Activated naive CD4-positive, alpha-beta T cell treated with Interleukin-2 at 50 U/mL for 16 hours (primary cell): ENCODE measurements at places on chromosomes 2 and 18.

- no peak for DNase-seq
These were observed 208.7 kb downstream of the LOXHD1 start for GRCh38 chr18:46448347-46448746.

DNA sequence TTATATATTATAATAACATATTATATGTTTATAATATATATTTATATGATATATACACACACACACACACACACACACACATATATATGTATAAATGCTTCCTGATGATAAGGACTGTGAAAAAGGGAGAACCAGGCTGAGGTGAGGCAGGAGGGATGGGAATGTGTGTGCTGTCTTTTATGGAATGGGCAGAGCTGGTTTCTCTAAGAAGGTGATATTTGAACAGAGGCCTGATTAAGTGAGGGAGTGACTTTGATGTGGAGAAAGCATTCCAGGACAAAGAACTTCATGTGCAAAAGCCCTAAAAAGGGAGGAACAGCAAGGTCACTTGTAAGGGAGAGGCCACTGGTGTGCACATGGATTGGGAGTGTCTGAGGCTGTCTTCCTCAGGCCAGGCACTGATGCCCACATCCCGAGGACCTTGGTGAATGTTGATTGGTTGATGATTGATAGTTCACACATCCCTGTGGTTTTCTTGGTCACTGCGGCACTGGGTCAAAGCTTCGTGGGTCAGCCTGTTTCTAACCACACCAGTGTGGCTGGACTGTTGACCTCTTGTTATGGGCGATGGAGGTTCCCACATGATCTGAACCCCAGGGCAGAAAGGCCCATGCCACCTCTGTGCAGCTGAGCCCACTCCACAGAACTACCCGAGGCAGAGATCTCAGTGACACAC is 196.9 kb downstream of the MYCN start:
- DNase-seq, result no peak

DNA sequence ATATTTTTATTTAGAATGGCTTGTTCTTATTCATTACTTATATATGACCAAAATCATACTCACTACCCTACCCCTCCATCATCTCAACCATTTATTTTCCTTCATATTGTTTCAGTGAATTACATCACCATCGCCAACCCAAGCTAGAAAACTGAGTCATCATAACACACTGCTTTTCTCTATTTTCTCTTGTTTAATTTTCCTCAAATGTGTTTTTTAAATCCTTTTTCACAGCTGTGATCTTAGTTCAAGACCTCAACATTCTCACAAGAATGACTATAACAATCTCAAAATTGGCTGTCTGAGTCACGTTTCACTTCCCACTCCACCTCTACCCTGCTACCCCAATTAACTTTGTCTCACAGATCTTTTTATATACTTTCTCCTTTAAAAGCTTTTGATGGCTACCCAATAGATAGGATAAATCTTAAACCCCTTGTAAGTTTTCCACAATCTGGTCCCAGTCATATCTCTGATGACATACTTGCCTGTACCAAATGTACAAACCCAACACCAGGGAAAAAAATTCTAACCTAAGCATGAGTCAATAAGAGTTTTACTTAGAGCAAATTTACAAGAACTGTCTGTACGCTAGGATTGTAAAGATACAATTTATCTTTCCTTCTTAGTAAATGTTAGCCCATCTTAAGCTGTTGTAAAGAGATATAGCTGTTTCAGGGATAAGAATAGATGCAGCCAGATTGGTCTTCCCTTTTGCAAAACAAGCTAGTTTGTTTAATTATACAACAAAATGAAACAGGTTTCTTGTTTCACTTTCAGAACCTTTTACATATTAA is 635.1 kb upstream of the SLC39A10 start:
- DNase-seq, result no peak

DNA sequence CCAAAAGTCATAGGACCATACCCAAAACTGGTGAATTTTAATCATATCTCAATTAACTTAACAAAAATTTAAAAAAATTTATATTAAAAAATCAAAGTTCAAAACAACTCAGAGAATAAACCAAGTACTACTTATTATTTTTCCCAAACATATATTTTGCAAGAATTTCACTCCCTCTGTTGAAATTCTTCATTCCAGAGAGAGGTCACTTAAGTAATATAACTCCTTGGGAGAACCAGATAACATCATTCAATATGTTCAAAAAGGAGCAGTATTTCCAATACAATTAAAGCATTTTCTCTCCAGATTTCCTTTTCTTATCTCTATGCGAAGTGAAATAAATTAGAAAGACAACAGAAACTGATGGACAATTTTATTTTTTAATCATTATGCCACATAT is 165.9 kb upstream of the RND3 start:
- no peak for DNase-seq

GRCh38 chr2:136070913-136071312 is 47.0 kb downstream of the CXCR4 start:
- DNase-seq, result no peak

DNA sequence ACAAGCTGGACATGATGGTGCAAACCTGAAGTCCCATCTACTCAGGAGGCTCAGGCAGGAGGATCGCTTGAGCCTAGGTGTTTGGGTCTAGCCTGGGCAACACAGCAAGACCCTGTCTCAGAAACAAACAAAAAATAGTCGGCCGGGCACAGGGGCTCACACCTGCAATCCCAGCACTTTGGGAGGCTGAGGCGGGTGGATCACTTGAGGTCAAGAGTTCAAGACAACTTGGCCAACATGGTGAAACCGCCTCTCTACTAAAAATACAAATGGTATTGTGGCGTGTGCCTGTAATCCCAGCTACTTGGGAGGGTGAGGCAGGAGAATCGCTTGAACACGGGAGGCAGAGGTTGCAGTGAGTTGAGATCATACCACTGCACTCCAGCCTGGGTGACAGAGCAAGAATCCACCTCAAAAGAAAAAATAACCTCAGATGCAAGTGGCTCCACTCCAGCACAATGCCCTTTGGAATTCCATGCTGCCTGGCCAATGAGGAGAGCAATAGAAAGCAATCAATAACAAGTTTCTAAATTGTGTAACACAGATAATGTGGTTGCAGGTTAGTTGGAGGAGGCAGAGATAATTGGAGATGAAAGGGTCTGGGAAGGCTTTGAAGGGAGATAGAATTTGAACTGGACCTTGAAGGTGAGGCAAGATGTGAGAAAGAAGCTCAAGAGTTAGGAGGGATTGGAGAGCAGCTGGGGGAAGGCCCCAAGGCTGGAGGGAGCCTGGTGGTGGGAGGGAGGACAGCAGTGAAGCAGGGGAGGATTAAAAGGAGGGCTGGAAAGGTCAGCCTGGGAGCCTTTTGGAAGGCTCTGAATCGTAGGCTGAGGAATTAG is 6.0 kb downstream of the TTC31 start:
- no peak for DNase-seq

DNA sequence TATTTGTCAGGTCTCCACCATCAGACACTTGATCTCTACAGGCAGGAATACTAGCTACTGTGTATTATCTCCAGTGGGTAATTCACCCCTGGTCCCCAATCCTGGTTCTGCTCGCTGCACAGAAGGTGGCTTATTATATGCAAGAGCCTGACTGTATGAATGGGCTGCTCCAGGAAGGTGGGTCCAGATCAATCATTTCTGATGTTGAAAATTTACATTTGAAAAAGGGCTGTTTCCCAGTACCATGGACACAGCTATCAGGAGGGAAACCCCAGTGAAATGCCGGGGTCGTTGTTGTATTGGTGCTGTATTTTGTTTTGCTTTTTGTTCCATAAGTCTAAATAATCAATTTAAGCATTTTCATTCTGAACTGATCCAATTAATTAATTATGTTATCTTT is 367.6 kb downstream of the RND3 start:
- DNase-seq, result no peak

DNA sequence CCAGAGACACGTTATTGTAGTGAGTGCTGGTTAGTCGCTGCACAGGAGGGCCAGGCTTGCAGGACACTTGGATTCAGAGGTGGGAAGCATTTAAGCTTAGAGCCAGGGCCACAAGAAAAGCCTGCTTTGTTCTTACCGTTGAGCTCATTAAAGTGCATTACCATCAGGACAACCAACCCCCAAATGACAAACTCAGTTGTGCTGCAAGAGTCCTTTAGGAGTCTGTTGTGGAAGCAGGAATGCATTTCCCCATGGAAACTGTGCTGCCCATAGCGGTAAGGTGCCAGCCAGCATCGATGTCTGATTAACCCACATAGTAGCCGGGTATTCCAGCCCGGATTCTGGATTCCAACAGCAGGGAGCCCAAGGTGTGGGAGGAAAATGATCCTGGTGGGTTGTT is 23.4 kb upstream of the REEP1 start:
- DNase-seq, result no peak

- DNase-seq, result no peak
These were observed 102.1 kb downstream of the MYOM1 start for GRCh38 chr18:3117493-3118192.

GRCh38 chr2:147045113-147045512 is 799.7 kb upstream of the ACVR2A start:
- peak; percentile 58 for DNase-seq

DNA sequence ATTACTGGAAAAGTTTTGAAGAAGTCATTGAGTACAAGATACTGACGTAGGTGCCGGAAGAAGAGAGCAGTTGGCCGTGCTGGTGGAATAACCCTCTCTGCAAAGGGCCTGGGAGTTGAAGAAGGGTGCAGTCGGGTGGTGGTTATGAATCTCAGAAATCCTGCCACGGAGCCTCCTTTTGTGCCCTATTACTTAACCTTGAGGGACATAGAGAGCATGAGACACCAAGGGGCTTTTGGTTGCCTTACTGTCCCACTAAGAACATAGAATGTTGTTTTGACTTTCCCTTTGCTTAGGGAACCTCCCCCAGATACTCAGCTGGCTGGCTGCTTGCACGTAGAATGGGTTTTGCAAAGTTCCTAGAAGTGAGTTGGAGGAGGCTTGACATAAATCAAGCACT is 1.3 kb upstream of the CD28 start:
- DNase-seq, result peak; percentile 49

- DNase-seq, result no peak
These were observed 48.3 kb upstream of the ITGA4 start for GRCh38 chr2:181408861-181409260.

GRCh38 chr2:43060390-43061016 is 165.9 kb downstream of the ZFP36L2 start:
- no peak for DNase-seq

DNA sequence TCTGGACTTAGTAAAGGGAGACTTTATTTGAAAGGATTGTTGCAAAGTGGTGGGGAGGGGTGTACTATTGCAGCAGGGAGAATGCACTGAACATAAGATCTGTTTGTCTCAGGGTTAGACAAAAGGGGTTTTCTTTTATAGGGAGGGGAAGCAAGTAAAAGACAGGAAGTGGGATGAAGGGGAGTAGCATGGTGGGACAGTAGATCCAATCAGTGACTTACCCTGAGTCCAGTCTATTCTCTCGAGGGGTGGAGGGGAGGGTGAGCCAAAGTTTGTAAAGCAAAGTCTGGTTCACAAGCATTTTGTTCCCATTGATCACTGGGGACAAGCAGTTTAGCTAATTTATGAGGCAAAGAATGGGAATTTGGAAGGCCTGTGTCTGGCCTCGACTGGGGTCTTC is 35.0 kb upstream of the CYP27C1 start:
- DNase-seq, result no peak

DNA sequence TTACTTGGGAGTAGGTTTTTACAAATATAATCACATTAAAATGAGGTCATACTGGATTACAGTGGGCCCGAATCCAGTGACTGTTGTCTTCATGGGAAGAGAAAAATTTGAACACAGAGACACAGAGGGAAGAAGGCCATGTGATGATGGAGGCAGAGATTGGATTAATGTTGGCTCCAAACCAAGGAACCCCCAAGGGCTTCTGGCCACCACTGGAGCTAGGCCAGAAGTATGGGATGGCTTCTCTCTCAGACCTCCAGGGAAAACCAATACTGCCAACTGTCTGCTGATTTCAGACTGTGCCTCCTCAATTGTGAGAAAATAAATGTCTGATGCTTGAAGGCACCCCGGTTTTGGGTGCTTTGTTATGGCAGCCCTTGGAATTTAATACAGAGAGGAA is 76.0 kb downstream of the ALPK2 start:
- DNase-seq, result no peak

DNA sequence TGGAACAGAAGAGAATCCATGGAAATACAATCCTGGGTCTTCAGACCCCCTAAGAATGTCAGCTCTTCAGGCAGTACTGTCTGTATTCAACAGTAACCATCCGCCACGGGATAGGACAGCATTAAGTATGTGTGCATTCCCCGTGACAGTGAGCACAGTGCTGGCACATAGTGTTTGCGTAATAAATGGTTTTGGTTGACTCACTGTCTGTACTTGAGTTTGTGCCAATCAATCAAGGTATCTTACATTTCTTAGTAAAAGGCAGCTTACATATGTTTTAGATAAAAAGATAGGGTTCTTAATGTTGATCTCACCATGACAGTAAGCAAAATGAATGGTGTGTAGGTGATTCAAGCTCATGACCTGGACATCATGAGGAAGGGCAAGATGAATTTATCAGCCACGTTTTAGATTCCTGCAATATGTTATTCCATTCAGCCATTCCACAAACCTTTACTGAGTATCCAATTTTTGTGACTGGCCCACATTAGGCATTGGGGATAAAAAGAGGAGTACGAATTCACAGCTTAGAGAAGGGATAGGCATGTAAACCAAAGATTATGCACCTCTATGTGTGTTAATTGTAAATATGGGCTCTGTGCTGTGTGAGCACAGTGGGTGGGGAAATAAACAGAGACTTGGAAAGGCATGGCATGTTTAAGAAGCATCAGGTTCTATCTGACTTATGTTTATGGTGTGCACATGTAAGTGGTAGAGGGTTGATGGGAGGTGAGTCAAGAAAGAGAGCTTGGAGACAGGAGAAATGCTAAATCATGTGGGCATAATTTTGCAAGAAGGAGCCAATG is 258.8 kb downstream of the SLC8A1 start:
- DNase-seq, result no peak

DNA sequence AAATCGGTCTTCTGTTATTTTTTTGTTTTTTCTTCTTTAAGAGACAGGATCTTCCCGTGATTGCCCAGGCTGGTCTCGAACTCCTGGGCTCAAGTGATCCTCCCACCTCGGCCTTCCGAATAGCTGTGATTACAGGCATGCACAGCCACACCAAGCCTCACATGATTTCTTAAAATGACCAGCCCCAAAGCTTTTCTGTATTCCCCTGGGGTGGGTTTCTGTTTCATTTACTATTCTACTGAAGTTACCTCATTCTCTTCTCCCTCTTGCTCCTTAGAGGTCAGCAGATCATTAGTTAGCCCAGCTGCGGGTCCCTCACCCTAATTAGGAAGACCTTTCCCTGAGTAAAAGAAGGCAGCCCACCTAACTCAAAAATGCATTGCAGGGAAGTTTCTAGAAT is 27.6 kb downstream of the SLC1A4 start:
- no peak for DNase-seq

DNA sequence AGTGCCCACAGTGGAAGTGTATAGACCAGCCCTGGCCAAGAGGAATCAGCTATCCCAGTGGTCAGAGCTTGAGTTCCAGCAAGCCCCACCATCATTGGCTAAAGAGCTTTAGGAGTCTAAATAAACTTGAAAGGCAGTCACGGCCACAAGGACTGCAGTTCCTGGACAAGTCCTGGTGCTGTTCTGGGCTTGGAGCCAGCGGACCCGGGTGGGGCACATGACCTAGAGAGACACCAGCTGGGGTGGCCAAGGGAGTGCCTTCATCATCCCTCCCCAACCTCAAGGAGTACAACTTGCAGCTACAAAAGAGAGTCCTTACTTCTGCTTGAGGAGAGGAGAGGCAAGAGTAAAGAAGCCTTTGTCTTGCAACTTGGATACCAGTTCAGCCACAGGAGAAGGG is 439.8 kb upstream of the TMEFF2 start:
- no peak for DNase-seq
